Neural progenitor cell (in vitro differentiated cells): ENCODE measurements at places on chromosomes 2 and 18. TPM values are rescaled to one million over a fixed set of nuclear protein-coding genes. Genes with fewer than 3 reads are reported as not detected.

GRCh38 chr18:74804677-74805076 lies 207.0 kb downstream of the ZNF407 start:
- no peak for DNase-seq
- H3K27ac ChIP-seq, result no peak overlapping the region
- no peaks in the 10 kb centered on the region for H3K27me3 ChIP-seq
- H3K4me1 ChIP-seq, result peaks cover 10% of the 10 kb centered on the region

GRCh38 chr18:51300912-51301311 lies 103.4 kb upstream of the MEX3C start:
- no peak overlapping the region for H3K4me3 ChIP-seq
- no peak overlapping the region for H3K27ac ChIP-seq
- no peak for DNase-seq
- no peaks in the 10 kb centered on the region for H3K27me3 ChIP-seq

- no peaks in the 10 kb centered on the region for H3K36me3 ChIP-seq
- no peak overlapping the region for H3K4me3 ChIP-seq
- no peak for DNase-seq
- H3K27ac ChIP-seq, result no peak overlapping the region
- H3K4me1 ChIP-seq, result peaks cover 23% of the 10 kb centered on the region
Measured at GRCh38 chr18:28831476-28831875, 654.5 kb upstream of the CDH2 start.

DNA sequence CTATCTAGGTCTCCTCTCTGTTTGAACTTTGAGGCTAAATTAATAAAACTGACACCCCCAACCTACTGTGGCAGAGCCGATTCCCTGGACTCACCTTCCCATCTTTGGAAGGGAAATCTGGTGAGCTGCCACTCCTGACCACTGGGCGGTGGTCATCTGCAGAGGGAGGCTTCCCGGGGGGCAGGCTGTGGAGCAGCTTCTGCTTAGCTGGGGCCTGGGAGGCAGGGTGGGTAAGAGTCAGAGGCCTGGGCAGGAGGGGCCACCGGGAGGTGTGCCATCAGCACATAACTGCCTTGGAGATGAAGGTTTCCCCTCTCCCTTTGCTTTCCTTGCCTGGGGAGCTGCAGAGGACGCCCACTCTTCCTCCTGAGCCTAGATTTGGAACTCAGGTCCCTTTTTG lies 2.3 kb upstream of the NPPC start:
- H3K36me3 ChIP-seq, result no peaks in the 10 kb centered on the region
- H3K27me3 ChIP-seq, result peaks cover 76% of the 10 kb centered on the region
- H3K27ac ChIP-seq, result no peak overlapping the region
- H3K4me1 ChIP-seq, result peaks cover 7% of the 10 kb centered on the region
- DNase-seq, result peak; percentile 51
- no peak overlapping the region for H3K4me3 ChIP-seq

DNA sequence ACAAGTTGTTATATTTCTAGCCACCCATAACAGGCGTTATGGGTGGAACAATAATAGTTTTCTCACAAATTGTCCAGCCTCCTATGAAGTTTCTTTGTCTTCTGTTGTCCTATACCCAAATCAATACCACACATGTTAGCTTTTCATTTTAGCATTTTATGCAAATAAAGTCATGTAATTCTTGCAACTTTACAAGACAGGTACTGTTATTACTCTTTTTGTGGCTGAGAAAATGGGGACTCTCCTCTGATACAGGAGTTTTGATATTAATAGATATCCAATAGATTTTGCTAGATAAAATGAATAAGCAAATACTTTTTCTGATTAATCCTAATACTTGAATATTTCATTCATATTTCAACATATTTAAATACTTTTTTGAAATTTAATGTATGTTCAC lies 151.0 kb downstream of the PMAIP1 start:
- H3K4me1 ChIP-seq, result no peaks in the 10 kb centered on the region
- no peaks in the 10 kb centered on the region for H3K27me3 ChIP-seq
- no peak overlapping the region for H3K27ac ChIP-seq
- no peak for DNase-seq

GRCh38 chr2:240360645-240361475 lies 74.6 kb upstream of the GPC1 start:
- no peak for DNase-seq
- peaks cover 6% of the 10 kb centered on the region for H3K4me1 ChIP-seq
- H3K27ac ChIP-seq, result no peak overlapping the region
- no peaks in the 10 kb centered on the region for H3K27me3 ChIP-seq
- H3K36me3 ChIP-seq, result no peaks in the 10 kb centered on the region

DNA sequence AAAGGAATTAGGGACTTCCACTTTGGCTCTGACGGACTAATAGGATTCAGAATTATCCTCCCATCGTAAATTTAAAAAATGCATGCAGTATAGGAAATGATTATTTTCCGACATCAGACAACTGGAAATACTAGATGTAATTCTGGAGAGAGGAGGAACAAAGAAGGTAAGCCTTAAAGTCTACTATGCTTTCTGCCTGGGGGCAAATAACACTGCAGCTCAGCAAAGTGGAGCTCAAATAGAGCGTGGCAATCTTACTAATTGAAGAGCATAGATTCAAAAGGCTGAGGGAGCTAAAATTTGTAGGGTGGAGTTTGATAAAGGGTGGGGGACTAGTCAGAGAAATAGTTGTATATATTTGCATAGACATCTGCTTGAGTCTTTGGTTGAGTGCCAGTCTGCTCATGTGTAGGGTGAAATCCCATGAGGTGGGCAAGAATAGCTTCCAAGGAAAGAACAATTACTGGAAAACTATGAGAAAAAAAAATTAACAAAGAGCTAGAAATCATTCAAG lies 23.8 kb downstream of the COPS8 start:
- no peaks in the 10 kb centered on the region for H3K4me1 ChIP-seq
- no peak overlapping the region for H3K27ac ChIP-seq
- DNase-seq, result no peak
- H3K27me3 ChIP-seq, result no peaks in the 10 kb centered on the region
- no peaks in the 10 kb centered on the region for H3K36me3 ChIP-seq

GRCh38 chr2:38702413-38702812 lies 36.5 kb downstream of the GALM start:
- no peaks in the 10 kb centered on the region for H3K4me1 ChIP-seq
- no peaks in the 10 kb centered on the region for H3K36me3 ChIP-seq

DNA sequence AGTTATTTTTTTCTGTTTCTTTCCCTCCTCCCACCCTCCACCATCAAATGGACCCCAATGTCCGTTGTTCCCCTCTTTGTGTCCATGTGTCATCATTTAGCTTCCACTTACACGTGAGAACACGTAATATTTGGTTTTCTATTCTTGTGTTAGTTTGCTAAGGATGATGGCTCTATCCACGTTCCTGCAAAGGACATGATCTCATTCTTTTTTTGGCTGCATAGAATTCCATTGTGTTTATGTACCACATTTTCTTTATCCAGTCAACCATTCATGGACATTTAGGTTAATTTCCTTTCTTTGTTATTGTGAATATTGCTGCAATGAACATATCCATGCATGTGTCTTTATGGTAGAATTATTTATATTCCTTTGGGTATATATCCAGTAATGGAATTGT lies 91.3 kb upstream of the TNP1 start:
- H3K4me3 ChIP-seq, result no peak overlapping the region
- peaks cover 3% of the 10 kb centered on the region for H3K4me1 ChIP-seq
- H3K27me3 ChIP-seq, result no peaks in the 10 kb centered on the region
- H3K36me3 ChIP-seq, result no peaks in the 10 kb centered on the region
- no peak overlapping the region for H3K27ac ChIP-seq
- no peak for DNase-seq

DNA sequence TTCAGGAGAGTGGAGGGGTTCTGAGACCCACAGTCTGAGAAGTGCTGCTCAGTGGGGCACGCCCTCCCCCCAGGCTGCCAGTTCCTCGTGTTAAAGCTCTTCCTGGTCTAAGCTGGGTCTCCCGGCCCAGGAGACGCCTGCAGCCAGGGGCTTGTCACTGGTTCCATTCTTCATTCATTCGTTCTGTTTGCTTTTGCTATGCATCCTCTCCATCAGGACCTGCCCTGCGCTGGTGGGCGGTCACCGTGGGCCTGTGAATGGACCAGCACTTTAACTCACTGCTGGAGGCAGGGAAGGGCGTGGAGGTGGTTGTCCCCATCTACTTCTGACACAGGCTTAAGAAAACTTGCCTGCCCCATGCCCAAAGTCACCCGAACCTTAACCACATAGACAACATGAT lies 272.8 kb upstream of the HDAC4 start:
- DNase-seq, result no peak
- H3K27me3 ChIP-seq, result no peaks in the 10 kb centered on the region
- H3K4me1 ChIP-seq, result no peaks in the 10 kb centered on the region
- no peak overlapping the region for H3K27ac ChIP-seq
- H3K36me3 ChIP-seq, result no peaks in the 10 kb centered on the region

GRCh38 chr2:128399690-128400291 lies 81.1 kb upstream of the HS6ST1 start:
- no peaks in the 10 kb centered on the region for H3K27me3 ChIP-seq
- no peak overlapping the region for H3K27ac ChIP-seq

DNA sequence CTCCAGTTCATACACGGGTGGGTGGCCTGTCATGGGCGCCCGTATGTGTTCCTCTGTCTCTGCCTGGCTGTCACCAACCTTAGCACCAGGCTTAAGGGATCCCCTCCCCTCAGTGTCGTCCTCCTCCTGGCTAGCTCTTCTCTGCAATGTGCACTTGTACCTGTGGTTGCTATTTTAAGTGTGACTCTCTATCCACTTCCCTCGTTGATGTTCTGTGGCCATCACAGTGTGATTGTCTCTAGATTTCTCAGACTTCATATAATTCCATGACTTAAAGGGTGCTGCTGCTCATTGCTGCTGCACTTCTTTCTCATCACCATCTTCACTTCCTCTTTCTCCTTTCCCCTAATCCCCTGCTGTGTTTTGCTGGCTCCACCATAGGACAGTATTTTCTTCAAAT lies 143.4 kb downstream of the EML6 start:
- no peaks in the 10 kb centered on the region for H3K36me3 ChIP-seq
- H3K27me3 ChIP-seq, result no peaks in the 10 kb centered on the region
- no peak overlapping the region for H3K27ac ChIP-seq
- H3K4me1 ChIP-seq, result no peaks in the 10 kb centered on the region

GRCh38 chr2:149720615-149721014 lies 133.0 kb upstream of the MMADHC start:
- DNase-seq, result no peak
- H3K27ac ChIP-seq, result no peak overlapping the region
- no peaks in the 10 kb centered on the region for H3K36me3 ChIP-seq
- H3K4me1 ChIP-seq, result peaks cover 14% of the 10 kb centered on the region
- H3K4me3 ChIP-seq, result no peak overlapping the region
- no peaks in the 10 kb centered on the region for H3K27me3 ChIP-seq

DNA sequence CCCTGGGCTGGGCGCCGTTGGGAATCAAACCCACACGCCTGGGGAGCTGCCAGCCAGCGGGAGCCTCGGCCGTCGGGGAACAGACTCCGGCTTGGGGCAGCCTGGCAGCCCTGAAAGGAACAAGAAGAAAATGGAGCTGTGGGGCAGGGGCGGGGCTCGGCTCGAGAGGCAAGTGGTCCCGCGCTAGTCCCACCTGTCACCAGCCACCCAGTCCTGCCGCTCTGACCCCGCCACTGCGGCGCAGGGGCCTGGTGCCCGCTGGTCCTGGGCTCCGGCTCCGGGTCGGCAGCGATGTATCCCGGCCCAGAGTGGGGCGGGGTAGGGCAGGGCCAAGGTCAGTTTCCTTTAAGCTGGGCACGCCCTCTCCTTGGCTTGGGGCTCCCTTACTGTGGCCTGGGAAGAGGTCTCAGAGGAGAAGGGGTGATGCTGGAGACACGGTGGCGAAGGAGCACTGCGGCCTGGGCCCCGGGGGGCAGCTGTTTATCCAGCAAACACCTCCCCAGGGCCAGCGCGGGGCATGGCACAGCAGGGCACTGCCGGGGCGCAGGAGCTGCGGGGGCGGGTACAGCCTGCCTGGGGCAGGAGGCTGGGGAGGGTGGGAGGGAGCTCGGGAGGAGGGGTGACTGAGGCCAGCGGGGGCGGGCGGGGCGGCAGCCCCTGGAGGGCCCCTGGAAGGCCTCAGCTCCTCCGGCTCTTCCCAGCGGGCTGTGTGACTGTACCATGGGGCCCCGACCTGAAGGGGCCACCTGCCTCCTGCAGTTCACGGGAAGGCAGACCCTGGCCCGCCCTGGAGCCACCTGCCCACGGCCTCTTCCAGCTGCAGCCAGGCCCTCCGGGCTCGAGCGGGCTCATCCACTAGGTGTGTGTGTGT lies 15.6 kb downstream of the ODC1 start:
- peaks cover 19% of the 10 kb centered on the region for H3K27me3 ChIP-seq
- DNase-seq, result peak; percentile 50
- no peak overlapping the region for H3K27ac ChIP-seq

- H3K36me3 ChIP-seq, result no peaks in the 10 kb centered on the region
- H3K27me3 ChIP-seq, result no peaks in the 10 kb centered on the region
- no peak for DNase-seq
- no peaks in the 10 kb centered on the region for H3K4me1 ChIP-seq
- no peak overlapping the region for H3K27ac ChIP-seq
Measured at GRCh38 chr2:236195726-236196125, 27.5 kb upstream of the GBX2 start.

DNA sequence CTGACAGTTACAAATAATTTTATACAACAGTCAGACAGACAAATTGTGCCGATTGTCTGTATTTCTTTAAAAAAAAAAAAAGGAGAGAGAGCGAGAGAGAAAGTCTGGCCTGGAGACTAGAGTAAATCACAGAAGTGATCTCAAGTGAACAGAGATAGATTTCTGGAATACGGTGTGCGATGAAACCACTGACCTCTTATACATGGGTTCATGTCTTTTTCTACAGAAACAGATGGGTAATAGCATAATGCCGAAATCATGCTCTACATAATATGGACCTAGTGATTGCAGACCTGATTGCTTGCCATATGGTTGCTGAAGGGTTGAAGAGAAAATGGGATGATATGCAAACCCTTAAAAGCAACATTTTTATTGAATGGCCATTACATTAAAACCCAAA lies 403.3 kb upstream of the FANCL start:
- H3K27me3 ChIP-seq, result no peaks in the 10 kb centered on the region
- no peak overlapping the region for H3K27ac ChIP-seq
- no peaks in the 10 kb centered on the region for H3K4me1 ChIP-seq
- no peak for DNase-seq
- no peak overlapping the region for H3K4me3 ChIP-seq
- no peaks in the 10 kb centered on the region for H3K36me3 ChIP-seq

DNA sequence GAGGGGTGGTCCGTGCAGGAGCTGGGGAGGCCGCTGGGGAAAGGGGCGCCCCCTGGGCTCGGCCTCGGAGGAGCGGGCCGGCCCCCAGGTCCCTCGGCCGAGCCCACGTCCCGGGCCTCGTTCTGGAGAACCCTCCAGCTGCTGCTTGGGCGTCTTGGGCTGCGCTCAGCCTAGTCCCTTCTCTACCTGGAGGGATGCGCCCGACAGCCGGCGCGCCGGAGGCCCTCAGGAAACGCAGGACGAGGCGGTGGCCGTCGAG lies 293 bp upstream of the D2HGDH start:
- H3K27me3 ChIP-seq, result no peaks in the 10 kb centered on the region
- no peak for DNase-seq
- no peaks in the 10 kb centered on the region for H3K4me1 ChIP-seq
- H3K27ac ChIP-seq, result no peak overlapping the region
- peak overlapping the region; percentile 68 for H3K4me3 ChIP-seq

Gene TUBB8B
- 0.36 and 0.62 TPM in 2 replicates for total RNA-seq

Gene EFR3B
- 17.2 and 21.2 TPM in 2 replicates for total RNA-seq

Gene CFAP221
- total RNA-seq, result 0.74 and 1.5 TPM in 2 replicates

Gene SLC16A14
- 10.8 and 12.4 TPM in 2 replicates for total RNA-seq

Gene IL1F10
- total RNA-seq, result not detected in 2 replicates

Gene NR4A2
- total RNA-seq, result 0.37 and 0.56 TPM in 2 replicates

Gene VWA3B
- total RNA-seq, result not detected in 2 replicates

Gene ABCG5
- total RNA-seq, result not detected in 2 replicates

Gene MARCO
- total RNA-seq, result not detected in 2 replicates

Gene CNRIP1
- 3.7 and 5.0 TPM in 2 replicates for total RNA-seq
